AG08395 (cell line): ENCODE measurements at places on chromosomes 5 and 9.

- DNase-seq: peak; percentile 87
Measured at GRCh38 chr9:115008536-115009270, 78.3 kb upstream of the TNFSF8 start.

- no peak for DNase-seq
Measured at GRCh38 chr5:3190930-3191329, 404.7 kb upstream of the IRX1 start.

- DNase-seq: no peak
Measured at GRCh38 chr5:12174734-12175133, 270.5 kb upstream of the CTNND2 start.

DNA sequence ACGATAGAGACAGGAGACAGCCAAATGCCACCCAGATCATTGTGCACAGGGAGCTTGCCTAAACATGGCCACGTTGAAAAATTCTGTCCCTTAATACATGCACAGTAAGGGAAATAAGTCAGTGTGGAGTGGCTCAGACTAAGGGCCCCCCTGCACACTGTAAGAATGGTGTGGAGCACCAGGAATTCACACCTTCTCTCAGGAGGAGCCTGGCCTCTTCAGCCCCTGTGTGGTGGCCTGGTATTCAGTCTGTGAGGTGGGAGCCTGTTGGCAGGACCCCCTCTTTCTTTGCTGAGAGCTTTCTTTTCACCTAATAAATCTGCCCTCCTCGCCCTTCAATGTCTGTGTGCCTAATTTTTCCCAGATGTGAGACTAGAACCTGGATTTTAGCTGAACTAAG is 66.1 kb upstream of the RASGRF2 start:
- no peak for DNase-seq

DNA sequence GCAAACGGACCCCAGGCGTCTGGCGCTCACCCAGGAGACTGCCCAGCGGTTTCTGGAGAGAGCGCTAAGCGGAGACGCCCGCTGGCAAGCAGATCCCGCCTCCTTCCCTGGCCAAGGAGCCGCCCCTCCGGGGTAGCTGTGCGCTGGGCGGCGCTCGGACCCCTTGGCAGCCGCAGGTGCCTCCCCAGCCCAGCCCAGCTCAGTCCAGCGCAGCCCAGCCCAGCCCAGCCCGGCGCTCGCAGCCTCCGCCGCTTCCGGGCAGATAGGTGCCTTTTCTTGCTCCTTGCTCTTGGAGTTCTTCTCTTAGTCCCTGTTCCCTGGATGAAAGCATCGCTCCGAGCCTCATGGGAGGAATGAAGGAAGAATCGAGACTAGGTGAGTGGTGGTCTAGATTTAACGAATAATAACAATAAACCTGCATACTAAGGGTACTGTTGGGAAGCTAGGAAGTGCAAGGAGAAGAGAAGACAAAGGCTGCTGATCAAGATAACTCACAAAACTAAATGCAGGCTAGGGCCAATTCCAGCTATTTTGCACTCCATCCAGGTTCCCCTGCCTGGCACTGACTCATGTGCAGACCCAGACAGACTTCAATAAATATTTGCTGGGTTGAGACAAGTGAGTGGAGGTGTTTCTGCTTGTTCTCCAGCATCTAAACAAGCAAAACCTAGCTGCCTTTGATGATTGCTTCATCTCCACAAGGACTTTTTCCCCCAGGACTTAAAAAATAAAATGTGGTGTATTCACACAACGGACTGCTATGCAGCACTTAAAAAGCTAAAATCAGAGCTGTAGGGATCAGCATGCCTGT is at the start of gene STK32A:
Gene STK32A (plus strand): TSS at position 202 of the 811 bp plus-strand sequence. CDS start 4,609 bp downstream, outside the sequence.
- no peak for DNase-seq

DNA sequence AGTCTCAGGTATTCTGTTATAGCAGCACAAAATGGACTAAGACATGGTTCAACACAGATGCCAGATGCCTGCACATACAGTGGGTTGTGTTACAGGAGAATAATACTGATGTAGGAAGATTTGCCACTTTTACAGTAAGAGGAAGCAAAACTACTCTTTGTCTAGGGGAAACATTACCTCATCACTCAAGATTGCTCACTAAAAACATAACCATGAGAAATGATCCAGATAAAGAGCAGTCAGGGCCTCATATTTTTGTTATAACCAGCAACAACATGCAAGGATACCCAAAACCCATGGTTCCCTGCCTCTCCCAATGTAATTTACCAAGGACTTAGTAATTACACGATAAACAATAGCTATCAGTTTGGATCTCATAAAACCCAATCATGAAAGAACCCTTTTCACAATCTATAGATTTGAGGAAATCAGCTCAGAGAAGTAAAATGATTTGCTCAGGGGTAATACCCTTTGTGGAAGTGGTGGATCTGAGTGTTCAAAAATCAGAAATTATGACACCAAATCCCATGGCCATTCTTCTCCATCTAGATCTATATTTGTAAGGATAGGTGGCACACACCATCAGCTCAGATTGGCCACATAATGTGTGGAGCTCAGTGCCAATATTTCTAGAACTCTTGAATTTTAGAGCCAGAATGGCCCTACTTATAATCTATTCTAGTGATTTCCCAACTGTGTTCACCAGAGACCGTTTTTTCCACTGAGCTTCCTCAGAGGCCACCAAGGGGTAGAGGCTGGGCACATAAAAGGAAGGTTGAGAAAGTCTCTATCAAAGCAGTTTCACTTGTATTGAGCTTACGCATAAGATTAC is 27.8 kb downstream of the DPYSL3 start:
- DNase-seq: peak; percentile 12

DNA sequence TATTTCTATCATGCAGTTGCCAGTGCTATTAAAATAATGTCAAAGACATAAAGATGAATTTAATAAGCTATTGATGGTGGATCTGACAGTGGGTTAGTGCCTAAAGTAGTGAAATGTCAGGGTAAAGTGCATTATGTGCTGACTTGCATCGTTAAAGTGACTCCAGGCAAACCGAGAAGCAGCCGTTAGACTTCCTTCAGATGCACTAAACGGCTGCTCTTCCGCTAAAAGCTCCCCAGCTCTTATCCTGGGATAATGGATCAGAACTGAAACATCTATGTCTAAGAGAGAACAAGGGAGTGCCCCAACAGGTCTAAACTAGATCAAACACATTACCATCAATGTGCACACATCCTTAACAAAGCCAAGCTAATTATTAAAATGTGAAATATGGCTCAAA is 468.2 kb downstream of the NTRK2 start:
- no peak for DNase-seq

DNA sequence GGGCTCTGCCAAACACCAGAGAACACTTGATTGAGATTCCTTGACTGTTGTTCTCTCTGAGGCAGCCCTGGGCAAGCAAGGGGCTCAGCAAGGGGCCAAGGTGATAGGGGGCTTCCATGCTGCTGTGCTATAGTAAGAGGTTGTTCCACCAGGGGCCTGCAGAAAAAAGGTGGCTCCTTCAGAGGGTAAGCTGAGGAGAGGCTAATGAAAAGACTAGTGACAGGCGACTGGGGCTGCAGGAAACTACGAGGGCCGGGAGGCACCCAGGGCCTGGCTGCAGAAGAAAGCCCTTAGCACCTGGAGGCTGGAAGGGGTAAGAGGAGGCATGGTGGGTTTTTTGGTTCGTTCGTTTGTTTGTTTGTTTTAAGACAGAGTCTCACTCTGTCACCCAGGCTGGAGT is 88.0 kb upstream of the CTNNA1 start:
- no peak for DNase-seq

- DNase-seq: peak; percentile 82
Measured at GRCh38 chr5:139422307-139422893, 16.9 kb downstream of the DNAJC18 start.

DNA sequence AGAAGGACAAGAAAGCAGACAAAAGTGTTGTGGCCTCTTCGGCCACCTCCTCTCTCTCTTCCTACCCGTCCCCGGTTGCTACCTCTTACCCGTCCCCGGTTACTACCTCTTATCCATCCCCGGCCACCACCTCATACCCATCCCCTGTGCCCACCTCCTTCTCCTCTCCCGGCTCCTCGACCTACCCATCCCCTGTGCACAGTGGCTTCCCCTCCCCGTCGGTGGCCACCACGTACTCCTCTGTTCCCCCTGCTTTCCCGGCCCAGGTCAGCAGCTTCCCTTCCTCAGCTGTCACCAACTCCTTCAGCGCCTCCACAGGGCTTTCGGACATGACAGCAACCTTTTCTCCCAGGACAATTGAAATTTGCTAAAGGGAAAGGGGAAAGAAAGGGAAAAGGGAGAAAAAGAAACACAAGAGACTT is 2.4 kb downstream of the EGR1 start:
- no peak for DNase-seq

DNA sequence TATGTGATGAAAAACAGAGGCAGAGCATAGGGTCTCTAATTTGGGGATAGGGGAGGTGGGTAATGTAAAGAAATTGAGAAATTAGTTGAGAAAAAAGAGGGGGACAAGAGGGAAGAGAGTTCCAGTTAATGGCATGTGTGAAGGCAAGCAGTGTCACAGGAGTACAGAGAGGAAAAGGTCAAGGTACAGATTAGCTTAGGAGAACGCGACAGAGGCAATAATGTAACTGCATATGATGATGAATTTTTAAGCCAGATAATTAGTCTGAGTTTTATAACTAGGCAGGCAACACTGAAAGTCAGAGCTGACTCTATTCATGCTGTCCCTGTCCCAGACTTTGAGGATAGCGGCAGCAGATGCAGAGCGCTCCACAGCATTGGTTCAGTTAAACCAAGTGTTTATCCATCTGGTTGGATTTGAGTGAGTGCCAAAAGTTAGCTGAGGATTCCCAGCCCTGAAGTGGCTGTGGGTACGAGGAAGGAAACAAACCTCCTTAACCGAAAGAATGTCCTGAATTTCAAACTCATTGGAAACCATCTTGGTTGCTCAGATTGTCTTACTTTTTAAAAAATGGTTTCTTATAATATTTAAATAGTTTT is 315.2 kb downstream of the ARHGAP26 start:
- no peak for DNase-seq

GRCh38 chr5:41182666-41183065 is 30.7 kb downstream of the C6 start:
- no peak for DNase-seq

- no peak for DNase-seq
Measured at GRCh38 chr5:124889850-124890249, 143.4 kb upstream of the ZNF608 start.

DNA sequence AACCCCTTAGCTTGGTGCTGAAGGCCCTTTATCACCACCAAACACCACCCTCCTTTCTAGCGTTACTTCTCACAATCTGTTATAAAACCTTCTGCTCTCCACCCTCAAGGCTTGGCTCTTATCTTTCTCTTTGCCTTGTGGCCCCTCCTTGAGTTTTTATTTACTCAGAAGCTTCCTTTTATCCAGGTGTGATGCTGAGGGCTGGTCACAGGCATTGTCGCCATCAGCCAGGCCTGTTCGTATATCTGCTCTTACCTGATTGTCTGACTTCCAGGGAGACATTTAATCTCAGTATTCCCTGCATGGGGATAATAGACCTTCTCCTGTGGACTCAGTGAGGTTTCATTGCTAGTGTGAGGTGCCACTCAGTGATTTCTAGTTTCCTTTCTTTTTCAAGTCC is 34.2 kb downstream of the MEGF10 start:
- no peak for DNase-seq

- no peak for DNase-seq
Measured at GRCh38 chr9:131645078-131645776, 94.6 kb downstream of the RAPGEF1 start.

- no peak for DNase-seq
Measured at GRCh38 chr9:98724810-98725530, 16.2 kb upstream of the GABBR2 start.

GRCh38 chr9:98871558-98872065 is 64.1 kb downstream of the GALNT12 start:
- DNase-seq: no peak

GRCh38 chr5:133051061-133051541 is 712 bp upstream of the HSPA4 start:
- DNase-seq: peak; percentile 14

- no peak for DNase-seq
Measured at GRCh38 chr9:4242239-4242638, 57.6 kb downstream of the GLIS3 start.
